ENCODE measurements at places on chromosomes 3 and 15.
A peak's percentile ranks its signal among the peaks of the same experiment; 100 is the strongest.

DNA sequence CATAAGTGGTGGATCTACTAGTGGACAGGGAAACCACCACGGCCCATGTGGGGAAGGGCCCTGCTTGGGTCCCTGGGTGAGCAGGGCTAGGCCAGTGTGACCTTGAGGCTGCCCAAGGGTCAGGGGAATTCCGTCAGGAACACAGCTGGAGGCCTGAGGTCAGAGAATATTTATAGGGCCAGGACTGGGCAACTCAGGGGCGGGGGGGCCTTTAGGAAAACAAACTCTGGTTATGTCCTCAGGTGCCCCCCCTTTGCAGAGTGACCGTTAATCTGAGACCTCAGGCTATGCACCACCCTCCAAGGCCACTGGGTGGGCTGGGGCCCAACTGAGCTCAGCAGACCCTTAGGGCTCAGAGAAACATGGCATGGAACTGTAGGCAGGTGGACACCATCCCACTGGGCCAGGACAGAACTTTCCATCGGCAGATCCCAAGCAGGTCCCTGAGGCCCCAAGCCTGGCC is 2.5 kb downstream of the TWF2 start:
- H3K27me3 ChIP-seq: no peaks in the 10 kb centered on the region
- H3K4me1 ChIP-seq: peaks cover 33% of the 10 kb centered on the region
- DNase-seq: no peak
- no peak overlapping the region for H3K27ac ChIP-seq
- H3K4me3 ChIP-seq: no peak overlapping the region
- no peaks in the 10 kb centered on the region for H3K36me3 ChIP-seq

- H3K4me1 ChIP-seq: peaks cover 10% of the 10 kb centered on the region
- H3K4me3 ChIP-seq: no peak overlapping the region
- H3K27ac ChIP-seq: no peak overlapping the region
- H3K27me3 ChIP-seq: 0 out of 2 replicates have a peak, but pooled peaks cover 10% of the 10 kb centered on the region
- DNase-seq: no peak
Observed at GRCh38 chr3:124582196-124582595, 148.1 kb upstream of the UMPS start.

DNA sequence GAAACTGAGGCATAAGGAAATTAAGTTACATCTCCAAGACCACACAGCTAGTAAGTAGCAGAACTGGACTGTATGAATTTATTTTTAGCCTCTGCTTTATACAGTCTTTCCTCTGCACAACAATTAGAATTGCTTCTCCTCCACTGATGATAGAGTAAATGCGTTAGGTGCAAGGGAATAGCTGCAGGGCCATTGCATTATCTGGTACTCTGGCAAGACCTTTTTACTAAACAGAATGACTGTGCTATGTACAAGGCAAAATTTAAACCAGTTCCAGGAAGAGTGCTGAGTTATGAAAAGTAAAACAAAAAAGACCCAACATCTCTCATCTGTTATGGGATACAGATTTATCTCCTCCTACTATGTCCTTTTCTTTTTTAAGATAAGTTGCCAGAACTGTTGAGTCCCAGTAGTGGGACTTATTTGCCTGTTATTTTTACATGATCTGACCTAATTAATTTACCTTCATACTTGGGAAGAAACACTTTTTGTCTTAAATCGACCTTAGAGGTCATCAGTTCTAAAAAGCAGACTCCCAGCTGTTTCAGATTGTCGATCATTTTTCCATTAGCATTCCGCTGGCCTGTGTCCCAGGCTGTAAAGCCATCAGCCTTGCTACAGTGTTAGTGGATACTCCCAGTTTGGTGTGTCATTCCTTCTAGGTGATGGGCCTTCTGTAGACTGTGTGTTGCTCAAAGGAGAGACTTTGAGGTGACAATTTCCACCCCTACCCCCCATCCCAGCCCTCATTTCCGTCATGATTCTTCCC is 147.5 kb upstream of the NUDT16 start:
- no peak for DNase-seq
- no peaks in the 10 kb centered on the region for H3K27me3 ChIP-seq
- H3K36me3 ChIP-seq: no peaks in the 10 kb centered on the region
- H3K4me3 ChIP-seq: no peak overlapping the region
- no peaks in the 10 kb centered on the region for H3K4me1 ChIP-seq
- no peak overlapping the region for H3K27ac ChIP-seq

DNA sequence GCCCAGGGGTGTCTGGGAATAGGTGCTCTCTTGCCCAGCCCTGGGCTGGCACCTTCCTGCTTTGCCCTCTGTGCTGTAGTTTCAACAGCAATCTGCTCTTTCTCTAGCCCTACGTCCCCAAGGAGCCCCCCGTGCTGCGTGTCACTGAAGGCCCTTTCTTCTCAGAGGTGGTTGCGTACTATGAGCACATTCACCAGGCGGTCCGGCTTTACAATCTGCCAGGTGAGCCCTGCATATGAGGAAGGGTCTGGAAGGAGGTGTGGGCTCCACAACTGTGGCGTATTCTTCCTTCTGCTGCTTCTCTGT is 9.6 kb downstream of the MAN2A2 start:
- H3K27ac ChIP-seq: no peak overlapping the region
- H3K36me3 ChIP-seq: peaks cover 3% of the 10 kb centered on the region
- no peak for DNase-seq
- H3K4me3 ChIP-seq: no peak overlapping the region

GRCh38 chr3:71708476-71709105 is 16.6 kb downstream of the EIF4E3 start:
- H3K36me3 ChIP-seq: no peaks in the 10 kb centered on the region
- H3K4me3 ChIP-seq: no peak overlapping the region
- no peak for DNase-seq
- H3K27me3 ChIP-seq: no peaks in the 10 kb centered on the region
- H3K4me1 ChIP-seq: peaks cover 23% of the 10 kb centered on the region
- H3K27ac ChIP-seq: no peak overlapping the region

- H3K4me3 ChIP-seq: no peak overlapping the region
- no peak overlapping the region for H3K27ac ChIP-seq
- H3K27me3 ChIP-seq: no peaks in the 10 kb centered on the region
- no peaks in the 10 kb centered on the region for H3K36me3 ChIP-seq
Observed at GRCh38 chr3:189309400-189309975, 137.7 kb downstream of the TPRG1 start.

DNA sequence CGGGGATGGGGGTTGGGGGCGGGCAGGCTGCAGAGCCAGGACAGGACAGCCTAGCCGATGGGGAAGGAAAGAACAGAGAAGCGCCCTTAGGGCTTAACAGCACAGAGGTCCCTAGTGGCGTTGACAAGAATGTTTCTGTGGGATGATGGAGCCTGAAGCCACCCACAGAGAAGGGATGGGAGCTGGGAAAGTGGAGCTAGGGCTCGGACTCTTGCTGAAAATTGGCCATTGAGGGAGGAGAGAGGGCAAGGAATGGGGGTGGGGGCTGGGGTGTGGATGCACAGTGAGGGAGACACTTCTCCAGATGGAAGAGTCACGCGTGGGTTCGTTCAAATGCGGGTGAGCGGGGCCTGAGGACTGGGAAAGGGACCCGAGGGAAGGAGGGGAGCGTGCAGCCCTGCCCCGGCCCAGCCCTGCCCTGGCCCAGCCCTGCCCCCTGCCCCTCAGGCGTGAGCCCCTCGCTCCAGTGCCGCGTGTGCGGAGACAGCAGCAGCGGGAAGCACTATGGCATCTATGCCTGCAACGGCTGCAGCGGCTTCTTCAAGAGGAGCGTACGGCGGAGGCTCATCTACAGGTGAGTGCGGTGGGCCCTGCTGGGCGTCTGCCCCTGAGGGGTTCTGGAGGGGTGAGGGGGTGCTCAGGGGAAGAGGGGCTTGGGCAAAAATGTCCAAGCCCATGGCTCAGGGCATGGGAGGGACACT is 832 bp downstream of the NR2E3 start:
- H3K27ac ChIP-seq: no peak overlapping the region
- no peaks in the 10 kb centered on the region for H3K4me1 ChIP-seq
- H3K4me3 ChIP-seq: no peak overlapping the region
- DNase-seq: no peak

DNA sequence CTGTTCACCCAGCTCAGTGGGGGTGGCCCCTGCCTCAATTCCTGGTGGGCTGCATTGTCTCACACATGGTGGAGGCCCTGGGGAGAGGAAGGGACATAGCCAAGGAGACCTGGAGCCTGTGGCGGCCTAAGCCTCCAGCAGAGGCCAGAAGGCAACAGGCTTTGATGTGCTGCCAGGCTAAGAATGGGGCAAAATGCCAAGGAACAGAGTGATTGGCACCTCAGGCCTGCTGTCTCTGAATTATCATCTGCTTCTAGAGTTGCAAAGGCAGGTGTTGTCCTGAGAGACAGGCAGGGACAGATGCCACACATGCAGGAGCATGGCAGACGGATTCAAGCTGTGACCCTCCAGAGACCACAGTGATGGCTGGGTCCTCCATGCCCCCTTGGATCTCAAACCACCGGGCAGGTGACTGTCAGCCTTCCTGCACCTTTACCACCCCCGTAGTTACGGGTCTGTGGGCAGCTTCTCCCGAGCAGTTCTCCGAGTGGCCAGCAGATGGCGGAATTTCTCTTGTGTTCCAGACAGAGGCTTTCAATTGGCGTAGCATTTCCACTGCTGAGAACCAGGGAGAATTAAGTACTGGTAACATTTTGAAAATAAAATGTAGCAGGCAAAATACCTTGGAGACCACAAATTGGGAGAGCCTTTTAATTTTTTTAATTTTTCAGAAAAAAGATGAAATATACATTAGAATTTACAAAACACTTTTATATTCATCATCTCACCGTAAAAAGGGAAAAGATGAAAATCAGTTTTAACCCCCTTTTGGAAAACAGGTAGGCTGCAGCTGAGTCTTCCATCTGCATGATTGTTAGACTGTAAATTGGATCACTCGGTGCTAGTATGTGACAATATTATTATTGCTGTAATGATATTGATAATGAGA is 525.5 kb upstream of the CFAP20DC start:
- H3K27me3 ChIP-seq: no peaks in the 10 kb centered on the region
- H3K27ac ChIP-seq: no peak overlapping the region
- DNase-seq: peak; percentile 78
- H3K36me3 ChIP-seq: no peaks in the 10 kb centered on the region

DNA sequence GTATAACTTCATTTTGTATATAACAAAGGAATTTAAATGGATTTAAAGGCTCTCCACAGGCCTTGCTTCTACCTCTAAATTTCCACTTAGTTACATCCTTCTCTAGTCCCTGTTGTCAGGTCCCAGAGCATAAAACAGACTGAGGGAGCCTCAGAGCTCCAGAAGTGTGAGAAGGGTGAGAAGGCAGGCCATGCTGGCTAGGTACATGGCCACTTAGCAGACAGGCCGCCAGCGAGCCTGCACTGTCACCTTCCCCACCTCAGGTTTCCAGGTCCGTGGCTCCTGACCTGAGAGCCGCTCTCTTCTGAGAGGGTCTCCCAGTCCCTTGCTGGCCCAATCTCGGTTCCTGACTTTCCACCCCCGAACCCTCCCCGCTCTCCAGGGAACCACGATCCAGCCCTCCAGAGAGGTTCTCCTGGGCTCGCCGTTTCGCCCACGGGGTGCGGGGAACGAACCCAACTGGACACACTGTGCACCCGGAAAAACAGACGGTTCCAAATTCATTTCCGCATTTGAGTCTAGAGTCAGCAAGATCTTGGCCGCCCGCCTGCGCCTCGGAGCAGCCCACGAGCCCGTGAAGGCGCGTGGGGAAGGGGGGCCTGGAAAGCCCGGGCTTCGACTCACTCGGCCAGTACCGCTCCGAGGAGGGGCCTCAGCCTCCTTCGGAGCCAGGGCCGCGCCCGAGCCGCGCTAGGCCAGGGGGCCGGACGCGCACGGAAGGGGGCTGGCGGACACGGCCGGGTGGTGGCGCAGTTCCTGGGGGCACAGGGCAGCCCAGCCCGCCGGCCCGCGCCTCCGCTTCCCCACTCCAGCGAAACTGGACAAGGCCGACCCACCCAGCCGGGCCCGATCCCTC is 16.7 kb upstream of the SOX2 start:
- no peaks in the 10 kb centered on the region for H3K36me3 ChIP-seq
- H3K27me3 ChIP-seq: 0 out of 2 replicates have a peak, but pooled peaks cover 7% of the 10 kb centered on the region

GRCh38 chr15:56754772-56755370 is 21.6 kb upstream of the ZNF280D start:
- H3K4me1 ChIP-seq: no peaks in the 10 kb centered on the region
- H3K4me3 ChIP-seq: no peak overlapping the region
- no peaks in the 10 kb centered on the region for H3K27me3 ChIP-seq

GRCh38 chr3:16460886-16461285 is 52.6 kb downstream of the RFTN1 start:
- no peaks in the 10 kb centered on the region for H3K4me1 ChIP-seq
- H3K36me3 ChIP-seq: no peaks in the 10 kb centered on the region
- no peaks in the 10 kb centered on the region for H3K27me3 ChIP-seq
- no peak for DNase-seq
- H3K4me3 ChIP-seq: no peak overlapping the region

- no peaks in the 10 kb centered on the region for H3K27me3 ChIP-seq
- no peaks in the 10 kb centered on the region for H3K4me1 ChIP-seq
- no peak for DNase-seq
- H3K36me3 ChIP-seq: no peaks in the 10 kb centered on the region
Observed at GRCh38 chr3:193895409-193895808, 240.5 kb upstream of the HES1 start.

GRCh38 chr3:172002512-172003078 is 36.8 kb upstream of the FNDC3B start:
- no peak overlapping the region for H3K27ac ChIP-seq

- H3K36me3 ChIP-seq: no peaks in the 10 kb centered on the region
- no peaks in the 10 kb centered on the region for H3K4me1 ChIP-seq
- no peak for DNase-seq
- no peaks in the 10 kb centered on the region for H3K27me3 ChIP-seq
- H3K4me3 ChIP-seq: peak overlapping the region; percentile 73
Observed at GRCh38 chr3:115148142-115148790, 1.2 kb upstream of the ZBTB20 start.

GRCh38 chr15:61401903-61402698 is 173.0 kb upstream of the RORA start:
- H3K27me3 ChIP-seq: no peaks in the 10 kb centered on the region
- H3K27ac ChIP-seq: no peak overlapping the region
- H3K4me3 ChIP-seq: no peak overlapping the region
- no peak for DNase-seq
- no peaks in the 10 kb centered on the region for H3K4me1 ChIP-seq
- no peaks in the 10 kb centered on the region for H3K36me3 ChIP-seq

GRCh38 chr3:112822064-112823055 is 24.3 kb downstream of the CD200R1L start:
- no peaks in the 10 kb centered on the region for H3K27me3 ChIP-seq
- H3K36me3 ChIP-seq: no peaks in the 10 kb centered on the region
- no peak overlapping the region for H3K4me3 ChIP-seq
- no peak overlapping the region for H3K27ac ChIP-seq
- no peaks in the 10 kb centered on the region for H3K4me1 ChIP-seq
- no peak for DNase-seq

GRCh38 chr3:11245827-11246662 is 26.2 kb upstream of the ATG7 start:
- H3K27me3 ChIP-seq: no peaks in the 10 kb centered on the region
- DNase-seq: no peak
- H3K4me1 ChIP-seq: no peaks in the 10 kb centered on the region
- H3K27ac ChIP-seq: no peak overlapping the region

DNA sequence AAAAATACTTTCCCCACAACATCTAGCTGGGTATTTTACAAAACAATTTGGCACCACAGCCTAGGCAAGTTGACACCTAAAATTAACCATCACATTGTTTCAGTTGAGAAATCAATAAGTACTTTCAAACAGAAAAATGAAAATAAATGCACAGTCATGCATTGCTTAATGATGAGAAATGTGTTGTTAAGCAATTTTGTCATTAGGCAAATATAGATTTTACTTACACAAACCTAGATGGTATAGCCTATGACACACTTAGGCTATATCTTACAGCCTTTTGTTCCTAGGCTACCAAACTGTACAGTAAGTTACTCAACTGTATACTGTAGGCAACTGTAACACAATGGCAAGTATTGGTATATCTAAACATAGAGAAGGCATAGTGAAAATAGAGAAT is 608.6 kb upstream of the BCHE start:
- H3K4me3 ChIP-seq: no peak overlapping the region
- no peaks in the 10 kb centered on the region for H3K27me3 ChIP-seq
- H3K4me1 ChIP-seq: no peaks in the 10 kb centered on the region
- H3K27ac ChIP-seq: no peak overlapping the region
